ENCODE measurements at places on chromosomes 1 and 21.
A peak's percentile ranks its signal among the peaks of the same experiment; 100 is the strongest.

- no peak for DNase-seq
Observed at GRCh38 chr21:24714646-24715200, 892.6 kb downstream of the MRPL39 start.

- no peak for DNase-seq
Observed at GRCh38 chr1:15452216-15452615, 4.3 kb upstream of the CELA2A start.

DNA sequence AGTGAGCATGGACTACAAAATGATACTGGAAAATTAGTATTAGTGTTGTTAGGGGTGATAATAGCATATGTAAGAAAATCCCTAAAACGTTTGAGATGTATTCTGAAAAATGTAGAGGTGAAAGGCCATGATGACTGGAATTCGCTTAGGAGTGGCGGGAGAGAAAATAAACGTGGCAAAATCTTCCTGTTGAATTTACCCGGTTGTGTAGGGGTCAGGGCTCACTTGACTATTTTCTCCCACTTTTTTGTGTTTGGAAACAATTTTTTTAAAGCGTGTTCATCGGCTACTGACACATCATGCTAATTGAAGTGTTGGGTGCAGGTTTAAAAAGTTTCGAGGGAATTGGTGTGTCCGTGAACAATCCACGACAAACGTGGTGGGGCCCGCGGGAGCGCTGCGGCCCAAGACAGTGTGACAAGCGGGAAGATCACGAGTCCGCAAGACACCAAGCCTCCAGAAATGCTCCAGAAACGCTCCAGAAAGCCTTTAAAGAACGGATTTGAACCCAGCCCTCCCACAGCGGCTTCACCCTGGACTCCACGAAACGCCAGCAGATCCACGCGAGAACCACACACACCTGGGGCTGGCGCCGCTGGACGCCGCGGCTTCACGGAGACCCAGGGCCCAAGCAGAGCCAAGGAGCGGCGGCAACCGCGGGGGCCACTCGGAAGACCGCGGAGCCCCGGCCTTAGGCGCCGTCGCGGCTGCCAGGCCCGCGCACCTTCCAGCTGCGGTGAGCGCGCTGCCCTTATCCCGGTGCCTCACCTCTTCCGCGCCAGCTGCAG, 573 bp downstream of the PSMG1 start:
- peak; percentile 34 for DNase-seq

- DNase-seq = no peak
Observed at GRCh38 chr1:8274352-8274751, 43.6 kb upstream of the SLC45A1 start.

GRCh38 chr1:173666646-173667045, 3.0 kb downstream of the ANKRD45 start:
- no peak for DNase-seq

- DNase-seq = no peak
Observed at GRCh38 chr1:209420276-209420675, 163.2 kb upstream of the CAMK1G start.

DNA sequence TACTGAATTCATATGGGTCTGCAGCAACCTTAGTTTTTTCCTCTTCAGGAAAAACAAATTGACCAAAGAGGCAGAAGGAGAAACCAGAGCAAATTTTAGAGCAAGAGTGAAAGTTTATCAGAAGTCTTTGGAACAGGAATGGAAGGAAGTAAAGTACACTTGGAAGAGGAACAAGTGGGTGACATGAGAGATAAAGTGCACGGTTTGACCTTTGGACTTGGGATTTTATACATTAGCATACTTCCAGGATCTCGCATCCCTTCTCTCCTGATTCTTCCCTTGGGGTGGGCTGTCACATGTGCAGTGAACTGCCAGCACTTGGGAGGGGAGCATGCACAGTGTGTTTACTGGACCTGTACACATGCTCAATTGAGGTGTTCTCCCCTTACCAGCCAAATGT, 754.8 kb upstream of the ADAMTS5 start:
- DNase-seq = no peak

DNA sequence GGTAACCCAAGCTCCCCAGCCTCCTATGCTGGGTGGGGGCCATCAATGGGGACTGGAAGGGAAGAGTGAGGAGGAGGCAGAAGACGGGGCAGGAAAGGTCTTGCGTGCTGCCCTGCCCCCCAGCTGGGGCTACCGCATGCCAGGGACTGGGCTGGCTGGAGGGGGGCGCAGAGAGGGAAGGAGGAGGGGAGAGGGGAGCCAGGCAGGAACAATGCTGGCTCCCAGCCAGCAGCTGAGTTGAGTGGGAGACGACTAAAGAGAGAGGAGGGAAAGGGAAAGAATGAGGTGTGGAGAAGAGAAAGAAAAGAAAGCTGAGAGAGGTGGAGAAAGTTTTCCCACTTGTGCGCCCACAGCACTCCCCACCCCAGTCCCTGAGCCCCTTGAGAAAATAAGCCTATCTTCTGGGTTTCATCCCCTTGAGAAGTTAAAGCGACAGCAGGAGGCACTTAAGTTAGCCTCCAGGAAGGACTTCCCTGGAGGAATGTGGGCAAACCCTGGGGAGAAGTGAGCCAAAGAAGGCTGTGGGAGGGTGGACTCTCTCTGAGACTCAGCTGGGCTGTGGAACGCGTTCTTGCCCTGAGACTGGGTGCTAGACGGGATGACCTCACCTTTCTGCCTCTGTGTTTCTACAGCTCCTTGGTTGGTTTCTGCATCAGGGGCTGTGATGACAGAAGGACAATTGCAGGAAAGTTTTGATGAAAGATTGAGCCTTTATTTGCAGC, 12.9 kb upstream of the NES start:
- DNase-seq = peak; percentile 60

DNA sequence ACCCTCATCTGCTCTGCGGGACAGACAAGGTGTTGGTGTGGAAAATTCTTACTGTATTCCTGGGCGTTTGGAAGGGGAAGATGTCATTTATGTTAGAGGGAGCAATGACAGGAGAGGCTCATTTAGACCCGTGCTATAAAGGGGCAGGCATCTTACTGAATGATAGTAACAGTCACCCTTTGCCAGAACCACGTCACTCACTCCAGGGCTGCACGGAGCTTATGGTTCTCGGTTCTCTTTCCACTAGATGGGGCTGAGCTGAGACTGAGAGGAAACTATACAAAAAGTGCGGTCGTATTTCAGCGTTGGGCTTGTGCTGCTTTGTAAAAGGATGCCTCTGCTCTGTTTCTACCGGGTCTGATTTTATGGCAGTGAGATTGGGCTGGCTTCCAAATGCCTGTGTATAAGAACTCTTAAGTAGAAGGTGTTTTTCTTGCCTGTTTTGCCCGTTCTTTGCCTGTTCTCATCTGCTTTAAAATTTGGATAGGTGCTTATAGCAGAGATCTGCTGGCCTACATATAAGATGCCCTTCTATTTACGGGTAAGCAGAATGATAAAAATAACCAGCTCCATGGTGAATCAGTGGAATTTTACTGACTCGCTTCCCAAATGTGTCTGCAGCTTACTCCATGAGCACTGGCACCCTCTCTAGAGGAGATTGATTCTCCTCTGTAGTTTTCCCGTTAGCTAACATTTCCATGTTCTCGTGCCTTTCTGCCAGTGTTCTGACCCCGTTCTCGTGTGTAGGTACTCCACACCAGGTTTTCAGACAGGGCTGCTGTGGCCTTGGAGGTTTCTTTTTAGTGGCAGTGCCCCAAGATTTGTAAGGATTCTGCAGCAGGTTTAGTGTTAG, 55.9 kb downstream of the MRPS6 start:
- no peak for DNase-seq

DNA sequence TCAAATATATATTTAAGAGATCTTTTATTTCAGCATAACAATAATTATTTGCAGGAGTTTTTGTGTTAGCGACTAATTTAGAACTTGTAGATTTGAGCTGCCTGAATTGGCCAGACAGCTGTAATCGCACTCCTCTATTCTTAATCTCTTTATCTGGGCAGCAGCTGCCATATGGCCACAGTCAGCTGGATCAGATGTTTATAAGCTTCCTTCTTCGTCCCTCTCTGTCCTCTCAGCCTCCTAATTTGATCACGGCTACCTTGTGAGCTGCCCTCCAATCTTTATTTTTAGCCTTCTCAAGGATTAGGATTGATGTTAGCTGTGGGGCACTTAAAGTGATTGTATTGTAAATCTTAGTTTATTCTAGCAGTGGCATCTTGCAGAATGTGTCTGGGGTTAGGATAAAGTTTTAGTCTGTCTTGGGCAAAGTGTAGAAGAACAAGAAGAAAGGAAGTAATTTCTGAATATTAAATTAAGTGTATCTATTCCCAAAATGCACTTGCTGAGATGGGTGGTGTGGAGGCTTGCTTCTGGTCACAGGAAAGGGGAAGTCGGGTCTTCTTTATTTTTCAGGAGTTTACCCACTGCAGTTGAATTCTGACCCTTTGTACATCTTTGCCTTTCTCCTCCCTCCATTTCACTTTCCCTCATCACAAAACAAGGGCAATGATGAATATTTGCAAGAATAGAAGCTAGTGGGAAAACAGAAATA, 1.1 kb downstream of the ZBTB18 start:
- no peak for DNase-seq

GRCh38 chr1:201072149-201072548, 40.1 kb downstream of the CACNA1S start:
- DNase-seq = no peak

DNA sequence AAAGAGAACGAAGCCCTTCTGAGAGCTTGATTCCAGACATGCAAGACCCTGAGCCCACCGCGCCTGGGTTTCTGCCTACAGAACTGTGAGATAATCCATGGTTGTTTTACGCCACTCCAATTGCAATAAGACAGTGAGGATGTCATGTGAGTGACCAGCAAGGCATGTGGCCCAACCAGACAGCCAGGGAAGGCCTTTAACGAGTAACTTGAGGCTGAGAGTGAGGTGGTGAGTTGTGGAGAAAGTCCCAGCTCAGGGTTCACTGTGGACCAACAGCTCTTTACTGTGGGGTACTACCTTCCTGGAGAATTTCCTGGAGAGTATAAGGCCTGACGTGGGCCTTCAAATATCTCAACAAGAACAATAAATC, 153.9 kb downstream of the ETS2 start:
- peak; percentile 35 for DNase-seq

DNA sequence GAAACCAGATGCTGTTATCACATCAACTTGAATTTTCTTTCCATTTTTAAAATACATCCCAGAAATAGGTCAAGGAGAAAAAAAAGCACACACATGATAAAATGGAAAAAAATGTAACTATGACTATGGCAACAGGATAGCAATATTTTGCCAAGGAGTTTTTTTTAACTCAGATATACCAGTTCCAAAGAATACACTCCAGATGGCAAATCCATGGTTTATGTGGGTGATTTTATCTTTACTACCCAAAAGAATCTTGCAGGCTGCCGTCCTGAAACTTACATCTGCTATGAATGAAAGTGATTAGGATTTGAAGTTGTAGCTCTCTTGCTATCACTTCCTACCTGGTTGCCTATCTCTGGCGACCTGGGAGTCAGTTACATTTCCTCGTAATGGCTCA, 91.0 kb upstream of the PLPPR4 start:
- DNase-seq = no peak

- peak; percentile 75 for DNase-seq
Observed at GRCh38 chr1:235503403-235504121, 690 bp downstream of the B3GALNT2 start.

DNA sequence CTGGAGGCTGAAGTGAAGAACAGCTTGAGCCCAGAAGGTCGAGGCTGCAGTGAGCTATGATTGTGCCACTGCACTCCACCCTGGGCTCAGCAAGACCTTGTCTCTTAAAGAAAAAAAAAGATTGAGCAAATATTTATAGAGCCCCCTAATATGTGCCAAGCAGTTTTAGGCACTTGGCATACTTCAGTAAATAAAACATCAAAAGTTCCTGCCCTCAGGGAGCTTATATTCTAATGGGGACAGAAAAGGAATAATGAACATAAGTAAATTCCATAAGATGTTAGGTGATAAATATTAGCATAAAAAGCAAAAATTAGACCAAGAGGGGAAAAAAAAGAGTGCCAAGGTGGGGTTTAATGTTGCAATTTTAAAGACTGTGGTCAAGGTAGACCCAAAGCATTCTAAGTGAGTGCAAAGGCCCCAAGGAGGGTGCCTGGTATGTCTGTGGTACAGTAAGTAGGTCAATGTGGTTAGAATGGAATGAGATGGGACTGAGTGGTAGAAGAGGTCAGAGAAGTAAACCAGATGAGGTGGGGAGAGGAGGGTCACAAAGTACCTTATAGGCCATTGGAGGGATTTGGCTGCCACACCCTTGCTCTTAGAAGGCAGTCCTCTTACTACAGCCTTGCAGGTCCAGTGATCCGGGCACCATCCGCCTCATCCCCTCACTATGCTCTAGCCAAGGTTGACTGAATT, 2.2 kb upstream of the TOE1 start:
- no peak for DNase-seq

DNA sequence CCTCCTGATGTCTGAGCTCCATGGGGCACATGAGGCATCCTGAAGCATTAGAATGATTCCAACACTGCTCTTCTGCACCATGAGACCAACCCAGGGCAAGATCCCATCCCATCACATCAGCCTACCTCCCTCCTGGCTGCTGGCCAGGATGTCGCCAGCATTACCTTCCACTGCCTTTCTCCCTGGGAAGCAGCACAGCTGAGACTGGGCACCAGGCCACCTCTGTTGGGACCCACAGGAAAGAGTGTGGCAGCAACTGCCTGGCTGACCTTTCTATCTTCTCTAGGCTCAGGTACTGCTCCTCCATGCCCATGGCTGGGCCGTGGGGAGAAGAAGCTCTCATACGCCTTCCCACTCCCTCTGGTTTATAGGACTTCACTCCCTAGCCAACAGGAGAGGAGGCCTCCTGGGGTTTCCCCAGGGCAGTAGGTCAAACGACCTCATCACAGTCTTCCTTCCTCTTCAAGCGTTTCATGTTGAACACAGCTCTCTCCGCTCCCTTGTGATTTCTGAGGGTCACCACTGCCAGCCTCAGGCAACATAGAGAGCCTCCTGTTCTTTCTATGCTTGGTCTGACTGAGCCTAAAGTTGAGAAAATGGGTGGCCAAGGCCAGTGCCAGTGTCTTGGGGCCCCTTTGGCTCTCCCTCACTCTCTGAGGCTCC, 11.1 kb upstream of the RASSF5 start:
- peak; percentile 89 for DNase-seq

- DNase-seq = peak; percentile 27
Observed at GRCh38 chr21:41821081-41821755, 54.4 kb upstream of the RIPK4 start.

- no peak for DNase-seq
Observed at GRCh38 chr1:57655161-57655560, 231.3 kb upstream of the DAB1 start.

DNA sequence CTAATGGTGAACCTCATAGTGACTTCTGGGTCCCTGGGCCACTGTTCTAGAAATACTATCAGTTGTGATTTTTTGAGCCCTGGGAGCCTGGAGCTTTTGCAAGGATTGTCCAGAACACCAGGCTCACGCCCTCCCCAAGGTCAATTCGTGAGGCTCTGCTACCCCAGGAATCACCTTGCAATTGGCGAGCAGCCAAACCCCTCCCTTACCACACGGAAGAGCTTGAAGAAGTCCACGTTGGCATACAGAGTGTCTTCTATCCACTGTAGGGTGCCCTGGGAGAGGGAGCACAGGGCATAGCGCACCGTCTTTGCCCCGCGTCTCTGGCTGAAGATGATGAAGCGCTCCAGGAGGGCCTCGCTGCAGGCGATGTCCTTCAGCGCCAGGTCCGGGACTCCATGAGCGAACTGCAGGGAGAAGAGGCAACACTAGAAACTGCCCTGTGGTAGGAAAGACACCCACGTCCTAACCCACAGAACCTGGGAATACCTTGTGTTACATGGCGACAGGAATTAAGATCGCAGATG, 22.3 kb downstream of the ABCA4 start:
- DNase-seq = no peak

Data from suppressor macrophage treated with lipopolysaccharide for 1 hour (primary cell).